GM12878 (cell line): ENCODE measurements at places on chromosomes 13 and 19. TPM values are rescaled to one million over a fixed set of nuclear protein-coding genes. Genes with fewer than 3 reads are reported as not detected.

CEACAM7 gene
- polyA plus RNA-seq: not detected in 2 replicates

THSD8 gene
- 32.3 and 32.6 TPM in 2 replicates for polyA plus RNA-seq

PSG4 gene
- polyA plus RNA-seq: not detected in 2 replicates

ZC3H13 gene
- 55.9 and 56.5 TPM in 2 replicates for polyA plus RNA-seq

C1QTNF9B gene
- 0.48 and 0.70 TPM in 2 replicates for polyA plus RNA-seq

CD22 gene
- 74.3 and 78.2 TPM in 2 replicates for polyA plus RNA-seq

METTL21C gene
- 0.19 TPM in 1 of 2 replicates, not detected in the other for polyA plus RNA-seq

ZNF562 gene
- polyA plus RNA-seq: 9.0 and 11.9 TPM in 2 replicates

ZNF441 gene
- polyA plus RNA-seq: 4.4 and 5.5 TPM in 2 replicates

GRCh38 chr19:16586991-16587832 lies 15.0 kb upstream of the SLC35E1 start:
- peak; percentile 84 for DNase-seq
- peak overlapping the region; percentile 99 for H3K27ac ChIP-seq
- H3K27me3 ChIP-seq: no peaks in the 10 kb centered on the region
- peak overlapping the region; percentile 72 for H3K4me3 ChIP-seq
- peaks cover 66% of the 10 kb centered on the region for H3K4me1 ChIP-seq
- peaks cover 2% of the 10 kb centered on the region; the same call in 1 of the 2 replicates for H3K36me3 ChIP-seq

DNA sequence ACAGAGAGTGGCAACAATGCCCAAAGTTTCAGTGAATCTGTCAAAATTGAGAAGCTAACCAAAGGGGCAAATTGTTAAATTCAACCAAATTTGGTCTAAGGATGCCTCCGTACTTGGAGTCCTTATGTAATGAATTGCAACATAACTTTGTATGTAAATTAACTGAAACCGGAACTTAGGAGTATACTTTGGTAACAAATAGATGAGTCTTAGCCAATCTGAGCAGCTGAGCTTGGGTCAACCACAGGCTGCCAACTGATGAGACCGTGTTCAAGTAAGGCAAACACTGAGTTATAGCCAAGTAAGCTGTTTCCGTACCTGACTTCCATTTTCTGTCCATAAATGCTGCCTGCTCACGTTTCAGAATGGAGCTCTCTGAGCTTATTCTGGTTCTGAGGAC lies 5.3 kb downstream of the VWA8 start:
- H3K27me3 ChIP-seq: no peaks in the 10 kb centered on the region
- peaks cover 4% of the 10 kb centered on the region; the same call in 1 of the 2 replicates for H3K4me1 ChIP-seq
- H3K4me3 ChIP-seq: no peak overlapping the region
- H3K27ac ChIP-seq: no peak overlapping the region
- no peaks in the 10 kb centered on the region; the same call in 1 of the 2 replicates for H3K36me3 ChIP-seq

- no peak within 1 kb of the TSS for H3K4me3 ChIP-seq
- H3K27ac ChIP-seq: no peak within 1 kb of the TSS
- peaks cover 5% of the 10 kb centered on the region; the same call in 1 of the 2 replicates for H3K4me1 ChIP-seq
- no peaks in the 10 kb centered on the region; the same call in 1 of the 2 replicates for H3K27me3 ChIP-seq
Measured at GRCh38 chr19:49155005-49155819, at the start of gene HRC. Gene HRC (minus strand): TSS chr19:49155396. CDS start chr19:49155237, 159 bp downstream.

- DNase-seq: no peak
- no peak overlapping the region for H3K4me3 ChIP-seq
- no peaks in the 10 kb centered on the region for H3K27me3 ChIP-seq
- H3K36me3 ChIP-seq: no peaks in the 10 kb centered on the region
Measured at GRCh38 chr19:56423276-56423984, 19.3 kb downstream of the ZNF583 start.

GRCh38 chr13:58081301-58081820 lies 449.8 kb downstream of the PCDH17 start:
- H3K36me3 ChIP-seq: no peaks in the 10 kb centered on the region
- H3K4me3 ChIP-seq: no peak overlapping the region
- H3K27me3 ChIP-seq: no peaks in the 10 kb centered on the region
- DNase-seq: no peak
- H3K27ac ChIP-seq: no peak overlapping the region

GRCh38 chr19:42032431-42032830 lies 37.6 kb downstream of the GRIK5 start:
- DNase-seq: no peak
- no peaks in the 10 kb centered on the region for H3K36me3 ChIP-seq
- H3K4me1 ChIP-seq: no peaks in the 10 kb centered on the region
- no peak overlapping the region for H3K27ac ChIP-seq
- no peak overlapping the region for H3K4me3 ChIP-seq

DNA sequence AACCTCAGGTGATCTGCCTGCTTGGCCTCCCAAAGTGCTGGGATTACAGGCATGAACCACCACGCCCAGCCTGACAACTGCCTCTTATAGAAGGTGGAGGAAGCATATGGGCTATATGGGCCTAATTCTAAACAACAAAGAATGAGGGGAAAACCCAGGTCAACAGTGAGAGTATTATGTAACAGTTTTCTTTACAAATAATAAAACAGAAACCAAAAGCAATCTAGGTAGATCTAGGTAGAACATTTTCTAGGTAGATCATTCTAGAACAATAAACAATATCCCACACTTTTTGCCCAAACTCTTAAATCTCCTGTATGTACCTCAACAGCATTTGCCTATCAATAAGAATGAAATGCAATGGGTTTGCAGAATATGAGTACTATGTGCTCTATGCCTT lies 267.4 kb downstream of the ABCC4 start:
- no peak overlapping the region for H3K27ac ChIP-seq
- H3K36me3 ChIP-seq: peaks cover 8% of the 10 kb centered on the region
- H3K4me1 ChIP-seq: no peaks in the 10 kb centered on the region
- no peak overlapping the region for H3K4me3 ChIP-seq

- DNase-seq: no peak
- no peaks in the 10 kb centered on the region for H3K4me1 ChIP-seq
- no peaks in the 10 kb centered on the region for H3K36me3 ChIP-seq
- peaks cover 6% of the 10 kb centered on the region for H3K27me3 ChIP-seq
- no peak overlapping the region for H3K4me3 ChIP-seq
Measured at GRCh38 chr19:4586691-4587090, 27.2 kb upstream of the SEMA6B start.

DNA sequence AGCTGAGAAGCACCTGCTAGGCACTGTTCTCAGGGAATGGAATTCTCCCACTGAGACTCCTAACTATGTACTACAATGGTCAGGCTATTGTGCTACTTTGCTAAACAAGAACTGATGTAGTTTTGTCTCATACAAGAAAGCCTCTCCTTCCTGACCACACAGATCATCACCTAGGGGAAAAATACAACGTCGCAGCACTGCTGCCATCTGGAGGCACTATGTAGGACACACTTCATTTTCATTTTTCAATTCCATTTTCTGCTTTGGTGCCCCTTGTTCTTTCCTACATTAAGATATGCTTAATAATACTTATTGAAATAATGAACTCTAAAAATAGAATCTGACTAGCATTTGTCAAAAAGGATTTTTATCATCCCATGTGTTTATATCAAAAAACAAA lies 21.1 kb downstream of the PROSER1 start:
- no peaks in the 10 kb centered on the region for H3K4me1 ChIP-seq
- DNase-seq: no peak
- H3K36me3 ChIP-seq: peaks cover 20% of the 10 kb centered on the region
- H3K27ac ChIP-seq: peak overlapping the region; percentile 20; the same call in 1 of the 2 replicates

GRCh38 chr13:107370015-107370785 lies 802.3 kb upstream of the ARGLU1 start:
- no peak overlapping the region for H3K4me3 ChIP-seq
- no peaks in the 10 kb centered on the region for H3K36me3 ChIP-seq
- DNase-seq: no peak
- no peaks in the 10 kb centered on the region for H3K27me3 ChIP-seq

DNA sequence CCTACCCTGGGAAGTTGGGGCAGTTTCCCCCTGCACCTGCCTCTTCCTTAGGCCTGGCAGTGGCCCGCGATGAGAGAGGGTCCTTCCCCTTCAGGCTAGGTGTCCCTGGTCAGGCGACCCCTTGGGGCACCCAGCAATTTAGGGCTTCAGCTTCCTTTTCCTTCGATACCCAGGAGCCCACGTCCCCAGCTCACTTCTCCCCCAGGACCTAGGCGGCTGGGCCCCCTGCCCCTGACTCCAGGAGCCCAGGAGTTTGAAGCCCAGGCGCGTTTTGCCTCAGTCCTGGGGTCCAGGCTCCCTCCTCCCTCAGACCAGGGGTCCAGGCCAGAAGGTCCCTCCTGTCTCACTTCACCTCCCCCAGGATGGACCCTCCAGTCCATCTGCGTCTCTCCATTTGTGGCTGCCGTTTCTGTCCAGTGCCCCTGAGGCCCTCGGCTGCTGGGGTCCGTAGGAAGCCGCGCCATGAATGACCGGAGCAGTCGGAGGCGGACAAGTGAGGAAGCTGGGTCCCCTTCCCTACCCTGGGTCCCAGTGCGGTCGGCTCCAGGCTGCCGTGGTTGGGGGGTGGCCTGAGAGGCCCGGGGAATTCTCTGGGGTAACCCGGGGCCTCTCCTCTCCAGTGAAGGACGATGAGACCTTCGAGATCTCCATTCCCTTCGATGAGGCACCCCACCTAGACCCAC lies 714 bp downstream of the CCDC106 start:
- DNase-seq: no peak
- H3K4me1 ChIP-seq: peaks cover 25% of the 10 kb centered on the region
- peaks cover 1% of the 10 kb centered on the region; the same call in 1 of the 2 replicates for H3K36me3 ChIP-seq
- H3K27ac ChIP-seq: peak overlapping the region; percentile 90

GRCh38 chr13:44857061-44857460 lies 132.2 kb downstream of the NUFIP1 start:
- H3K27ac ChIP-seq: no peak overlapping the region
- DNase-seq: no peak
- no peak overlapping the region for H3K4me3 ChIP-seq
- H3K4me1 ChIP-seq: no peaks in the 10 kb centered on the region

- peaks cover 2% of the 10 kb centered on the region; the same call in 1 of the 2 replicates for H3K27me3 ChIP-seq
- no peak overlapping the region for H3K4me3 ChIP-seq
- no peaks in the 10 kb centered on the region for H3K4me1 ChIP-seq
- DNase-seq: no peak
- no peak overlapping the region for H3K27ac ChIP-seq
Measured at GRCh38 chr13:106522898-106523525, 12.4 kb downstream of the EFNB2 start.

- no peaks in the 10 kb centered on the region for H3K27me3 ChIP-seq
- no peak overlapping the region for H3K27ac ChIP-seq
- DNase-seq: no peak
Measured at GRCh38 chr13:80040196-80040980, 300.5 kb downstream of the SPRY2 start.

- DNase-seq: no peak
- no peaks in the 10 kb centered on the region for H3K27me3 ChIP-seq
- no peaks in the 10 kb centered on the region for H3K4me1 ChIP-seq
- H3K4me3 ChIP-seq: no peak overlapping the region
- H3K27ac ChIP-seq: no peak overlapping the region
Measured at GRCh38 chr13:99758460-99759162, 213.0 kb downstream of the ZIC5 start.

DNA sequence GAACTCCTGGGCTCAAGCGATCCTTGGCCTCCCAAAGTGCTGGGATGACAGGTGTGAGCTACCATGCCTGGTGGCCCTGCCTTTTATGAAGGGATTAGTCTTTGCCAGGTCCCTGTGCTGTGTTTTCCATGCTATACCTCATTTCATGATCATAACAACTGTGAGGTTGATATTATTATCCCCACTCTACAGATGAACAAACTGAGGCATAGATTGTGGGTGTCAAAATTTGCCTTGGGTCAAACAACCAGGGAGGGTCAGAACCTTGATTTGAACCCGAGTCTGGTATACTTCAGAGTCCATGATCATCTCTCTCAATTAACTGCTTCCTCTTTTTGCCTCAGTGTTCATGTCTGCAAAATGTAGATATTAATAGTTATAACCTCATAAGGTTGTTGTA lies 6.9 kb downstream of the PINLYP start:
- H3K4me1 ChIP-seq: peaks cover 5% of the 10 kb centered on the region
- no peak for DNase-seq
- H3K4me3 ChIP-seq: no peak overlapping the region
- H3K36me3 ChIP-seq: no peaks in the 10 kb centered on the region
- no peaks in the 10 kb centered on the region for H3K27me3 ChIP-seq
- no peak overlapping the region for H3K27ac ChIP-seq

DNA sequence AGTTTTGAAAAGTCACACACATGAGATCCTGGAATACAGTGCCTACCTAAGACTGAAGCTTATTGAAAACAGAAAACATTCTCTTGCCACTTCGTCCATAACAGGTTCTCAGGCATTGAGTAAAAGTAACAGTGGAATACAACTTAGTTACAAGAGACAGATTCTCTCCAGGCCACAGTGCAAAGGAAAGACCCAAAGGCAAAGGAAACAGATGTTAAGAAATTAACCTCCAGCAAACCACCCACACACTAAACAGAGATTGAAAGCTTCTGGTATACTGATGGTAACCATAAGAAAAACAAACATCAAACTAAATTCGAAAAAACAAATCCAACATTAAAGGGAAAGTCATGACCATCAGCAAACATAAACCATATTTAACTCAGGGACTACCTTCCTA lies 914.7 kb downstream of the SLITRK5 start:
- no peaks in the 10 kb centered on the region for H3K36me3 ChIP-seq
- H3K27ac ChIP-seq: no peak overlapping the region
- no peak for DNase-seq

DNA sequence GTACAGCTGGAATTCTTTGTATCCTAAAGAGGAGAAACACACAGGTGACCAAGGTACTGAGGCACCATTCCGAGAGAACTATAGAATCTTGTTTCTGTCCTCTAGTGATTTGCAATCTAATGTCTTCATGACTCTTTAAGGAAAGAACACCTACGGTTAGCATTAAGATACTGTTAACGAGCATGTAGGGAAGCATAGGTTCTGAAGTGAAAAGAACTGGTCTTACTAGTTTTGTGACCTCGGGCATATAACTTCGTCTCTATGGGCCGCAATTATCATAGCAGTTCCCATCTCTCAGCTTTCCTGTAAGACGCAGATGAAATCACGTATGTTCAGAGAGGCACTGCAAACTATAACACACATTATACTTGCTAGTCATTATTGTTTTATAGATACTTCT lies 193.0 kb upstream of the NBEA start:
- H3K4me3 ChIP-seq: no peak overlapping the region
- no peak overlapping the region for H3K27ac ChIP-seq
- no peaks in the 10 kb centered on the region for H3K27me3 ChIP-seq
- H3K4me1 ChIP-seq: no peaks in the 10 kb centered on the region
- no peaks in the 10 kb centered on the region for H3K36me3 ChIP-seq
